GM23248 (cell line): ENCODE measurements at places on chromosomes 3 and 15.

DNA sequence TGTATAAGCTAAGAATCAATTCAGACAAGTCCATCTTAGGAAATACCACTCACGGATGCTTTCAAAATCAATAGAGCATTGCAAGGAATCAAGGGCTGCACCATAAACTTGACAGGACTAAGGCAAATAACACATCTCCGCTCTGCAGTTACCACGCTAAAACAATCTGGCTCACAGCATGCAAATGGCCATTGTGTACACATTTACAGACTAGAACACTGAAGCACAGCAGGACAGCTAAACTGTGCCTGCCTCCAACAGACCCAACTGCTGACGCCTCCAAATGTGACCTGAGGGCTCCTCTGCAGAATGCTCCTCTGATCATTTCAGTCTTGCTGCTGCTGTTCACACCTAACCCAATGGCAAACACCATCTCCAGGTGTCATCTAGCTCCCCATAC, 104.3 kb downstream of the MEX3B start:
- peaks cover 14% of the 10 kb centered on the region for H3K4me1 ChIP-seq
- H3K27ac ChIP-seq, result no peak overlapping the region
- H3K4me3 ChIP-seq, result no peak overlapping the region
- H3K27me3 ChIP-seq, result no peaks in the 10 kb centered on the region

GRCh38 chr3:121724130-121724529, 25.4 kb downstream of the GOLGB1 start:
- no peaks in the 10 kb centered on the region for H3K27me3 ChIP-seq
- DNase-seq, result no peak
- H3K4me3 ChIP-seq, result no peak overlapping the region
- no peak overlapping the region for H3K27ac ChIP-seq

- no peaks in the 10 kb centered on the region; the same call in 1 of the 2 replicates for H3K27me3 ChIP-seq
- H3K36me3 ChIP-seq, result no peaks in the 10 kb centered on the region
- H3K27ac ChIP-seq, result no peak overlapping the region
- DNase-seq, result peak; percentile 41
- H3K4me1 ChIP-seq, result no peaks in the 10 kb centered on the region
These were observed 259 bp upstream of the CILP start for GRCh38 chr15:65211482-65211982.

GRCh38 chr3:42081838-42082473, 9.2 kb upstream of the TRAK1 start:
- no peak overlapping the region for H3K4me3 ChIP-seq
- no peaks in the 10 kb centered on the region for H3K27me3 ChIP-seq
- peaks cover 46% of the 10 kb centered on the region for H3K4me1 ChIP-seq
- H3K36me3 ChIP-seq, result no peaks in the 10 kb centered on the region
- no peak for DNase-seq

DNA sequence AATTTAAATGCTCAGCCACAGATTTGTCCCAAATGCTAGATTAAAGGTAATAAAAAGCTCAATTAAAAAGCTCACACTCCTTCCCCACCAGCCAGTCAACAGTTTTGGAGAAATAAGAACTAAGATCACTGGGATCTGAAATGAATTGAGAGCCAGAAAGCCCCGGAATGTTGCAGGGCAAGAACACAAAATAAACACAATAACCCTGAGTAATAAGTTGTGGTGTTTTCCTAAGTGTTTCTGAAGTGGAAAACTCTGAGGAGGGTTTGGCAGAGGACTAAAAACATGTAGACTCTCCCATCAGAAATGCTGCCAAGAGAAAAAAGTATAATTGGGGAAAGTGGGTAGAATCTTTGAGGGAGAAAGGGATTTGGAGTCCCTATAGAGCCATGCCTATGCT, 127.8 kb downstream of the ABI3BP start:
- H3K36me3 ChIP-seq, result no peaks in the 10 kb centered on the region
- no peaks in the 10 kb centered on the region for H3K27me3 ChIP-seq
- peaks cover 8% of the 10 kb centered on the region for H3K4me1 ChIP-seq
- H3K4me3 ChIP-seq, result no peak overlapping the region

- no peaks in the 10 kb centered on the region for H3K27me3 ChIP-seq
- H3K4me3 ChIP-seq, result no peak overlapping the region
- H3K27ac ChIP-seq, result no peak overlapping the region
- H3K36me3 ChIP-seq, result no peaks in the 10 kb centered on the region
These were observed 105.1 kb downstream of the ARPP21 start for GRCh38 chr3:35744419-35744818.

DNA sequence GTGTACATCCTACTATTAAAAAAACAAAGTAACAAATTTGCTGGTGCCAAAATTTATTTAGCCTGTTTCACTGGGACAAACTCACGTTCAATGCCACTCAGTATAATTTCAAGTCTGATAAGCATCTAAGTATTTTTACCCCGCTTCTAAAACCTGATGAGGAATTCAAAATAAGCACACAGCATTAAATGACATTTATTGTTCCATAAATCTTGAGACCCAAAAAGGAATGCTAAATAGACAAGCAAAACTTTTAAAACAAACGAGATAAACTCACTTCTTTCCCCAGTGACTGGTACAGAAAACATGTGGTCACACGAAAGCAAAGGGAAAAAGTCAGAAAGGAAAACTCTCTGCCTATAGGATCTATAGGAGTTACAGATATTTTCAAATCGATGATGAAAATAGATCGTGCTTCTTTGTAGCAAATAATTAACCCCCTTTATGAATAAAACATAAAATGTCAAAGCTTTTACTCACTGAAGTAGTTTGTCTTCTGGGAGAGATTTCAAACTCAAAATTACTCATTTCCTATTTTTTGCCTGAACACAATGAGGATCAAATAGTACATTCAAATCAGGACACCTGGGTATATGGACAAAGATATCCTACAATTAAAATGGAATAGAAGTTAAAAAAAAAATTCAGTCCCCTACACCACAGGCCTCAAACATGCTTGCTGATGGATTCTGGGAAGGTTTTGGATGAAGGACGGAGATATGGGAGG, 51.7 kb downstream of the UBP1 start:
- H3K27ac ChIP-seq, result no peak overlapping the region
- H3K36me3 ChIP-seq, result peaks cover 38% of the 10 kb centered on the region
- no peak for DNase-seq
- no peak overlapping the region for H3K4me3 ChIP-seq
- no peaks in the 10 kb centered on the region for H3K27me3 ChIP-seq

DNA sequence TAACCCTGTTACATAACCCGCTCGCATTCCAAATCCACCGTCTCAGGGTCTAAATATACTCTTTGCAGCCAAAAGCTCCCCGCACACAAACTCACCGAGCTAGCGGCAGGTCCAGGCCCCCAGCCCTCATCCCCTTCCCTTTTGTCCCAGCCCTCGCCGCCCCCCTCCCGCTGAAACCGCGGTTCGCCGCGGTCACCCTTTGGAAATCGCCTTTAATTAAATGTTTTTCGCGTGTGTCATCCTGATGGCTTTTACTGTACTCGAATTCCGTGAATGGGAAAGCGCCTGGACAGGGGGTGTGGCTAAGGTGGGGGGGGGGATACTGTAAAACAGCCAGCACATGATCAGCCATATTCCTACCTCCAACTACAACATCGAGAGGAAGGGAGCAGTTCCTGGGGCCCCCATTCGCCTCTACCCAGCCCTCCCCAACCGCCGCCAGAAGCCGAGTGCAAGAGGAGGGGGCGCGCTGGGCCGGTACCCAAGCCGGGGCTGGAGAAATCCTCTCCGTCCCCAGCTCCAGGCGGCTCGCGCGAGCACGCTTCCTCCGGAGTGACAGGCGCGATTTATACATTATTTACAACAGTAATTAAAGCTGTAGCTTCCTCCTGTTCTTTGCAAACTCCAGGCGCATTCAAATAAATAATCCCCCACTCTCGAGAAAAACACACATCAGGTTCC, 1.7 kb downstream of the RORA start:
- peak; percentile 80 for DNase-seq
- peaks cover 12% of the 10 kb centered on the region for H3K4me1 ChIP-seq
- H3K27ac ChIP-seq, result 0 out of 2 replicates have a peak overlapping the region, but pooled peaks have one; percentile 1
- H3K4me3 ChIP-seq, result peak overlapping the region; percentile 93
- peaks cover 3% of the 10 kb centered on the region; the same call in 1 of the 2 replicates for H3K27me3 ChIP-seq
